ENCODE measurements at places on chromosomes 2 and 18.

GRCh38 chr2:197157879-197158537 is 152.6 kb downstream of the ANKRD44 start:
- no peaks in the 10 kb centered on the region for H3K4me1 ChIP-seq
- H3K27ac ChIP-seq: no peak overlapping the region
- H3K4me3 ChIP-seq: no peak overlapping the region
- no peak for DNase-seq
- no peaks in the 10 kb centered on the region for H3K36me3 ChIP-seq
- H3K27me3 ChIP-seq: no peaks in the 10 kb centered on the region

DNA sequence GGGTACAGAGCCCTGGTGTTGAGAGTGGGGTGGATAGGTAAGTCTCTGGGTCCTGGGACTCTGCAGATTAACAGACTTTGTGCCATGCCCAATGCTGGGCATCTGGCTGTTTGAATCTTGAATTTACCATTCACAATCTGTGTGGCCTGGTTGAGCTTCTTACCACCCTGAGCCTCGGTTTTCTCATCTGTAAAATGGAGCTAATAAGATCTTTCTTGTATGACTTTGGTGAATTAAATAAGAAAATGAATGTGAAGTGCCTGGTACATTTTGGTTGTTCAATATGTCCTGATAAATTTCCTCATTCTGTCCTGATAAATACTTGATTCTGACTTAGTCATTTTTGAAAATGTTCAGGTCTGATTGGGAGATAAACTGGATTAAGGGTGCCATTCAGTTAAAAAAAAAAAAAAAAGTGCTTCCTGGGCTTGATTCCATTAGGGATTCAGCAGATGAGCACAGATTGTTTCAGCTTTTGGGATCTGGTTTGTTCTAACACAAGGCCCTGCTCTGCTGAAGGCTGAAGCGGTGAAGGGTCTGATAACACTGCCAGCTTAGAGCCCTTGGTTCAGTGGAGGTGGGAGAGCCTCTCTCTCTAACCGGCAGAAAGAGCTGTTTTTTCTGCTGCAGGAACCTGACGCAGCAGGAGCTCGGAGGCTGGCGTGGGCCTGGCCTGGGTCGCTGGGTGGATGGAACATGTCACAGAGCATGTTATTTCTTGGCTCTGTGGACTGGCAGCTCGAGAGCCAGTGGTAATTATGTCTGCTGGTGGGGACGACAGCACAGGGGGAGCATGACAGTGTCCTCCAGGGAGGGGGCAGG is 84.5 kb upstream of the MCFD2 start:
- no peak for DNase-seq
- no peak overlapping the region for H3K27ac ChIP-seq
- H3K4me1 ChIP-seq: peaks cover 18% of the 10 kb centered on the region
- peaks cover 21% of the 10 kb centered on the region for H3K36me3 ChIP-seq
- H3K4me3 ChIP-seq: no peak overlapping the region

GRCh38 chr2:233654501-233654900 is 17.2 kb upstream of the UGT1A9 start:
- no peaks in the 10 kb centered on the region for H3K4me1 ChIP-seq
- H3K36me3 ChIP-seq: no peaks in the 10 kb centered on the region
- no peak overlapping the region for H3K27ac ChIP-seq

GRCh38 chr2:145431181-145431951 is 911.4 kb upstream of the ZEB2 start:
- no peaks in the 10 kb centered on the region for H3K4me1 ChIP-seq
- H3K27me3 ChIP-seq: no peaks in the 10 kb centered on the region
- peak; percentile 11 for DNase-seq
- no peak overlapping the region for H3K4me3 ChIP-seq

DNA sequence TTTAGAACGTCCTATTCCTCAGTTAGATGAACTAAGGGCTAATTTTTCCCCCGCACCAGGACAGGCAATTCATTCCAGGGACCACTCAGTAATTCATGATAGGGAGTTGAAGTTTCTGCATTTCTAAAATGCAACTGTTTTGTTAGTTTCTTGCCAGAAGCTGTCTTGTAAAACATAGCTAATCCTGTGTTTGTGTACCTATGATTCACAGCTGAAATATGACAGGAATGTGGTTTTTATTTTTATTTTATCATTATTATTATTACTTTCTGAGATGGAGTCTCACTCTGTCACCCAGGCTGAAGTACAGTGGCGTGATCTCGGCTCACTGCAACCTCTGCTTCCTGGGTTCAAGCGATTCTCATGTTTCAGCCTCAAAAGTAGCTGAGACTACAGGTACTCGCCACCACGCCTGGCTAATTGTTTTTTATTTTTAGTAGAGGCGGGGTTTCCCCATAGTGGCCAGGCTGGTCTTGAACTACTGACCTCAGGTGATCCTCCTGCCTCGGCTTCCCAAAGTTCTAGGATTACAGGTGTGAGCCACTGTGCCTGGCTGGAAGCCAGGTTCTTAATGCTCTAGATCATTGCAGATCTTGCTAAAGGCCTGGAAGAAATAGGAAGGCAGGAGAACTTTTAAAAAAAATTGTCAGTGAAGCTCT is 154.8 kb upstream of the FHL2 start:
- H3K4me1 ChIP-seq: no peaks in the 10 kb centered on the region
- no peak overlapping the region for H3K27ac ChIP-seq
- no peaks in the 10 kb centered on the region for H3K36me3 ChIP-seq

- no peaks in the 10 kb centered on the region for H3K4me1 ChIP-seq
- no peak for DNase-seq
- no peaks in the 10 kb centered on the region for H3K27me3 ChIP-seq
- no peak overlapping the region for H3K27ac ChIP-seq
Measured at GRCh38 chr2:210818473-210818872, 262.1 kb downstream of the CPS1 start.

GRCh38 chr2:241009191-241009590 is 10.8 kb downstream of the SNED1 start:
- H3K27me3 ChIP-seq: peaks cover 11% of the 10 kb centered on the region
- H3K4me1 ChIP-seq: peaks cover 21% of the 10 kb centered on the region
- DNase-seq: no peak
- no peak overlapping the region for H3K4me3 ChIP-seq
- H3K36me3 ChIP-seq: no peaks in the 10 kb centered on the region

DNA sequence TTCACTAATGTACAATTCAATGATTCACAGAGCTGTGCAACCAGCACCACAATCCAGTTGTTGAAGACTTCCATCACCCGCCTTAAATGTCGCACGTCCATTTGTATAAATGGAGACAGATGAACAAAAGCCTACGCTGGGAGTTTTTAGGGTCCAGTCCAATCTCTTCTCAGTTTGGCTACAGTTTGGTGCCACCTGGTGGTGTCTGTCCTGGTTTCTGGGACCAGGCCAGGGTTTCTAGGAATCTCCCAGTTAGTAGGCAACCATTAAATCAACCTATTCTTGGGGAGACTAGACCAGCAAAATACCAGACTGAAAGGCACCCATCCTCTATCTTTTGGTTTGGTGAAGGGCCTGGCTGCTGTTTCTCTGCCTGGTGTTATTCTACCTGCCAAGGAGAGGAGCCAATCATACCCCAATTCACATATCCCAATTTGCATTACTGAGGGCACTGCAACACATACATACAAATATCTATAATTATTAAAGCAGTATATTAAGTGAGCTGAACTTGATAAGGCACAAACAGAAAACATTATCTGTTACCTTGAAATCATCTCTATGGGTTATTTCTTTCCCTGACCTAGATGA is 3.2 kb upstream of the DDX1 start:
- no peak overlapping the region for H3K27ac ChIP-seq
- peak; percentile 51 for DNase-seq
- peaks cover 3% of the 10 kb centered on the region for H3K4me1 ChIP-seq
- no peak overlapping the region for H3K4me3 ChIP-seq

- no peak overlapping the region for H3K4me3 ChIP-seq
- no peaks in the 10 kb centered on the region for H3K4me1 ChIP-seq
- no peaks in the 10 kb centered on the region for H3K27me3 ChIP-seq
- no peak for DNase-seq
- H3K36me3 ChIP-seq: no peaks in the 10 kb centered on the region
Measured at GRCh38 chr2:190717764-190718651, 69.1 kb downstream of the NAB1 start.

GRCh38 chr2:47190188-47190881 is 35.2 kb upstream of the STPG4 start:
- no peak for DNase-seq
- H3K36me3 ChIP-seq: no peaks in the 10 kb centered on the region
- H3K4me1 ChIP-seq: peaks cover 67% of the 10 kb centered on the region
- H3K27me3 ChIP-seq: no peaks in the 10 kb centered on the region
- no peak overlapping the region for H3K4me3 ChIP-seq

DNA sequence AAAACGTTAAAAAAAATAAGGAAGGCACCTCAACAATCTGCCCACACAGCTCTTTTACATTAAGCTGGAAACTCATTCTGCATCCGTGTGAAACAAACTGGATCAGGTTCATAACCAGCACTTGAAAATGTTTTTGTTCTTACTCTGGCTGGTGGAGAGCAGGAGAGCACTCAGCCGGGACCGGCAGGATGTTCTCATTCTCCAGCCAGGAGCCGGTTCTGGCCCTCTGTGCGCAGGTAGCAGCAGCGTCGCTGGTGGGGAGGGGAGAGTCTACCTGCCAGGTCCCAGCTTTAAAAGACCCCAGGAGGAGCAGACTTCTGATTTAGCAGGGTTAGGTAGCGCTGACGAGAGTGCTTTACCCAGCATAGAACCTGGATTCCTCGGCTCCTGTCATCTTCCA is 834.9 kb upstream of the SALL3 start:
- no peaks in the 10 kb centered on the region for H3K36me3 ChIP-seq
- H3K4me1 ChIP-seq: no peaks in the 10 kb centered on the region
- H3K27me3 ChIP-seq: no peaks in the 10 kb centered on the region

GRCh38 chr2:238551091-238551490 is 124.4 kb downstream of the ASB1 start:
- H3K4me1 ChIP-seq: no peaks in the 10 kb centered on the region
- peaks cover 4% of the 10 kb centered on the region for H3K27me3 ChIP-seq
- no peaks in the 10 kb centered on the region for H3K36me3 ChIP-seq
- no peak for DNase-seq

DNA sequence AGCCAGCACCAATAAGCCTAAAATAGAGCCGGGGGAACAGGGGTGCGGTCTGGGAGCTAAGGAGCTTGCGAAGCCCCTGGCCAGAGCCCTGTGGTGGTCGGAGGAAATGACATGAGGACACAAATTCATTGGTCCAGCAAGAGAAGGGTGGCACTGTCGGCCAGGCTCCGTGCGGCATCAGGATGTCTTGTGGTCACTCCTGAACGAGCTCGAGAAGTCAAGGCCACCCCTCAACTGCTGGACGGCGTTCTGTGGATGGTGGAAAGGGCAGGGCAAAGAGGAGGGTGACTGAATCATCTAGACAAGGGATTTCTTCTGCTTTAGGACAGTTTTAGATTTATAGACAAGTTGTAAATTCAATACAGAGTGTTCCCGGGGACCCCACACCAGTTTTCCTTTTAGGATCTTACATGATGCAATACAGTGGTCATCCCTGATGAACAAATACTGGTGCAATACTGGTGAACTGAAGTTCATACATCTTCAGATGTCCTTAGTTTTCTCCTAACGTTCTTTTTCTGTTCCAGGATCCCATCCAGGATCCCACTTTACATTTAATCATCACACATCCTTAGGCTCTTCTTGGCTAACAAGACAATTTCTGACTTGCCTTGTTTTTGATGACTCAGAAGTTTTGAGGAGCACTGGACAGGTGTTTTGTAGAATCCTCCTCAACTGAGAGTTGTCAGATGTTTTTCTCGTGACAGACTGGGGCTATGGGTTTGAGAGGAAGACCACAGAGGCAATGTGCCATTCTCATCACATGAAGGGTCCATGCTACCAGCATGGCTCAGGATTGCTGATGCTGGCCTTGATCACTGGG is 13.2 kb downstream of the EDAR start:
- no peaks in the 10 kb centered on the region for H3K27me3 ChIP-seq
- peaks cover 3% of the 10 kb centered on the region for H3K4me1 ChIP-seq
- H3K4me3 ChIP-seq: no peak overlapping the region
- no peak overlapping the region for H3K27ac ChIP-seq

DNA sequence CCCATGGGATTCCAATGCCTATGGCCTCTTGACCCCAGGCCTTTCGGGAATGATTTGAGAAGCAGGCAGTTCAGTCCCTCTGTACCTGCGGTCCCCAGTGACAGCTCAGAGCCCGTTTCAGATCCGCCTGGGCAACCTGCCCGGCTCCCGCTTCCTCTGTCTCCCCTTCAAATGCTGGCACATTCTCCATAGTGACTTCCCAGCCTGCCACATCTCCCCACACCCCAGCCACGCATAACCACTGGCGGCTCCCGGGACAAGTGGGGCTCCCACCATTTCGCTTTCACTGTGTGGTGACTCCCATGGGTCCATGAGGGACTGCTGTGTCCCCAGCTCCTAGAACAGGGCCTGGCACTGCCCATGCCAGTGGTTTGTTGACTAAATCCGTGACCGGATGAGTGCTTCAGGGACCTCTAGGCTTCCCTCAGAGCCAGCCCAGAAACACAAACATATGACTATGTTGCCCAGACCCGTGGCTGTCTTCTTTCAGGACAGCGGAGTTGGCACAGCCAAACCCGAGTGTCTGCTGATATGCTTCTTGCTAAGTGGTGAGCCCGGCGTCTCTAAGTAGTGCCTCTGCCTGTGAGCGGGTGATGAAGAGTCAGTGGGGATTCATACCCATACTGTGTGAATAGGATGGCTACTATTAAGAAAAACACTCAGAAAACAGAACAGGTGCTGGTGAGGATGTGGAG is 91.2 kb downstream of the GLI2 start:
- no peak overlapping the region for H3K4me3 ChIP-seq
- H3K27me3 ChIP-seq: no peaks in the 10 kb centered on the region
- H3K4me1 ChIP-seq: peaks cover 22% of the 10 kb centered on the region

DNA sequence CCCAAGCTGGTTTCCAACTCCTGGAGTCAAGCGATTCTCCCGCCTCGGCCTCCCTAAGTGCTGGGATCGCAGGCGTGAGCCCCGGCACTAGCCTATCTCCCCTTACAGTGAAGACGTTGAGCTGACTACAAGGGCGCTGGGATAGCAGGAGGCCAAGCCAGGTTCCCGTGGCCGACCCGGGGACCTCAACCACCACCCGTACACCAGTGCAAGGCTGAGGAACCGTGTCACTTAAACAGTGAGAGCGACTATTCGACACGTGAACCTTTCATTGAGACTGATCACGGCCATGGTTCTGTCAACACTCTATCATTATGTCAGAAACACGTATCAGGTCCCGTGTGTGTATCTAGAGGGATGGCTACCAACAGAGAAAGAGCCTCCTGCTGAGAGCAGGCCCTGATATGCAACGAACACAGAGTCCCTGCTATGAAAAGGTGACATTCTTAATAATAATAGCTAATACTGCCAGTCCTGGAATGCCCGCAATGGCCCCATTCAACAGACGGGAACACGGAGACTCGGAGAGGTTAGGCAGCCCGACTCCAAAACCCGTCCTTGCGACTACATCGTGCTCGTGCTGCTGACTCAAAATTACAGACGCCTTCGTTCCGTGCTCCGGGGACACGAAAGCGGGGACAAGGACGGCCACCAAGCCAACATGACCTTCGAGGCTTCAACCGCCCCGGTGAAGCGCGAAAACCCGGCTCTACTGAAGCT is 833 bp downstream of the AFG3L2 start:
- peaks cover 21% of the 10 kb centered on the region for H3K36me3 ChIP-seq
- H3K4me3 ChIP-seq: peak overlapping the region; percentile 75
- H3K27ac ChIP-seq: no peak overlapping the region
- no peak for DNase-seq
- peaks cover 2% of the 10 kb centered on the region for H3K4me1 ChIP-seq

GRCh38 chr2:26614216-26615138 is 26.7 kb downstream of the CIB4 start:
- DNase-seq: no peak
- no peaks in the 10 kb centered on the region for H3K27me3 ChIP-seq
- H3K36me3 ChIP-seq: no peaks in the 10 kb centered on the region
- H3K4me3 ChIP-seq: no peak overlapping the region
